Stimulated activated CD4-positive, alpha-beta T cell treated with anti-CD3 and anti-CD28 coated beads, Interleukin-1b, Interleukin-23, amount 100 ng/mL, for 24 hours (primary cell): ENCODE measurements at places on chromosomes 3 and 15.

GRCh38 chr3:134883697-134884385 is 88.8 kb downstream of the EPHB1 start:
- no peak for DNase-seq

GRCh38 chr3:129211772-129212171 is 28.1 kb upstream of the CNBP start:
- no peak for DNase-seq

GRCh38 chr3:170507063-170507462 is 78.8 kb downstream of the SLC7A14 start:
- no peak for DNase-seq

DNA sequence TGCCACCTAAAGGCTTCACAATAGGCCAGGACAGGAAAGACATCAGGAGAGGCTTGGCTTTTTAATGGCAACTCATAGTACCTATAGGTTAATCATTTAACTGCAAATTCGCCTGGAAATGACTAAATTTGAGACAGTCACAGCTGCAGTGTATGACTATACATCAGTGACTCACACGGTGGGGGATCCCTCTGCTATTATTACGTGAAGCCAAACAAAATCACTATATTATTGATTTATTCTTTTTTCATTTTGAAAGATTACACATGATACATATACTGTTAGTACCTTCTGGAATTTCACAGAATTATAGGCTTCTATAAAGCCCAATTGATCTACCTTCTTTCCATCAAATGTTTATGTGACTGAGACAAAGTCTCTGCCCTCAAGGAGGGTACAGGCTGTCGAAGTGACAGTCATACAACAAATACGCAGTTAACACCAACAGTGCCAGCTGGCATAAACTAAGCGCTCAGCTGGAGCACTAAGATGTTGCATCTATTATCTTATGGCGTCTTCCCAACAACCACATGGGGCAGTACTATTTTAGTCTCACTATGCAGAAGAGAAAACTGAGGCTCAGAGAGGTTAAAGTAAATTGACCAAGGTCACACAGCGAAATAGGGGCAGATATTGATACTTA is 82.0 kb upstream of the LMOD3 start:
- DNase-seq = peak; percentile 47

GRCh38 chr3:31462050-31462569 is 70.6 kb upstream of the STT3B start:
- no peak for DNase-seq

GRCh38 chr15:25736461-25736860 is 126.7 kb downstream of the ATP10A start:
- DNase-seq = no peak

- no peak for DNase-seq
Observed at GRCh38 chr15:32105258-32106241, 75.2 kb downstream of the CHRNA7 start.

GRCh38 chr15:59830098-59830497 is 141.0 kb upstream of the BNIP2 start:
- no peak for DNase-seq
